ENCODE measurements at places on chromosomes 7 and 10.

DNA sequence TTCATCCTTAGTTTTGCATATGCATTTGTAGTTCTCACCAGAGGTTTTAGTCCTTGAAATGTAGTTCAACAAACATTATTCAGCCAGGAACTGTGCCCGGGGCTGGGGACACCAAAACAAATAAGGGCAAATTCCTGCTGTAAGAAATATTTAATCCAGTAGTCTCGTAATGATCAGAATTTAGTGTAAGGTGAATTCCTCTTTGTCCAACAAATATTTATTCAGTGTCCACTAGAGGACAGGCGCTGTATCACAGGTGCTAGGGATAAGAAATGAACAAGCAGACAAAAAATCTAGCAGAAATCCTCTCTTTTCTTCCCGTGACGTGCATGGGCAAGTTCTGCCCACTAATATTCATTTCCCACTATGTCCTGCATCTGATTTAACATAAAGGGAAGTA lies 17.6 kb downstream of the LGI1 start:
- no peak for DNase-seq

DNA sequence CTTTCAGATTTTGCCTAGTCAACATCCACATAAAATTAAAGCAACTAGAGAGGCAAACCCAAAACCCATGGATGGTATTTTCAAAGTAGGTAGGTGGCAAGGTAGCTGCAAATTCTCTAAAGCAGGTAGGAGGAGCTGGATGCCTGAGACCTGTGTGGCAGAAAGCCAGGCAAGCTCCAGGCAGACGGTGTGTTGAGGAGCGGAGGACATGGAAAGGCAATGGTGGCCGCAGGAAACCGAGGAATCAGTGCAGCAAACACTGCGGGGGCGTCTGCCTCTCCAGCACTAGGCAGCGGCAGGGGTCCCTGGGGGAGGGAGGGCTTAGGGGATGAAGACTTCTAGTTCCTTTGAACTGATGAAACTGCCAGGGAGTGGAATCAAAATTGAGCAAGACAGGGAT lies 101.3 kb downstream of the GALNT11 start:
- DNase-seq, result no peak

DNA sequence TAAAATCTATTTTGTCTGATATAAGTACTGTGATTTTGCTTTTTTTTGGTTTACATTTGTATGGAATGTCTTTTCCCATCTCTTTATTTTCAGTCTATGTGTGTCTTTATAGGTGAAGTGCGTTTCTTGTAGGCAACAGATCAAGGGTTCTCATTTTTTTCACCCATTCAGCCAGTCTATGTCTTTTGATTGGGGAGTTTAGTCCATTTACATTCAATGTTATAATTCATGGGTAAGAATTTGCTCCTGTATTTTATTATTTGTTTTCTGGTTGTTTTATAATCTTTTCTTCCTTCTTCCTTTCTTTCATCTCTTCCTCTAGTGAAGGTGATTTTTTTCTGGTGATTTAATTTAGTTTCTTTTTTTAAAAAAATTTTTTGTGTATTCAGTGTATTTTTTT lies 104.8 kb upstream of the TMEM229A start:
- no peak for DNase-seq

DNA sequence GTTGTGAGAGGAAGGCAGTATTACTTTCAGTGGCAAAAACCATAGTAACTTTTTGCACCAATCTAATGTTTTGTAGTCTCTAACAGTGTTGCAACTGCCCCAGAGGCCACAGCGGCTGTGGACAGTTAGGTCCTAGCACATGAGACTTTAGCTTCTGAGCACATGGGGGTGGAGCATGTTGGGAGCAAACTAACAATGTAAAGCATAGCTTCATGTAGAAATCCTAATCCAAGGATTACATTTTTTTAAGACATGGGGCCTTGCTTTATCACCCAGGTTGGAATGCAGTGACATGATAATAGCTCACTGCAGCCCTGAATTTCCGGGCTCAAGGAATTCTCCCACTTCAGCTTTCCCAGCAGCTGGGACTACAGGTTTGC lies 49.0 kb downstream of the LAMB1 start:
- DNase-seq, result no peak

GRCh38 chr7:155377838-155378579 lies 79.9 kb upstream of the EN2 start:
- no peak for DNase-seq

DNA sequence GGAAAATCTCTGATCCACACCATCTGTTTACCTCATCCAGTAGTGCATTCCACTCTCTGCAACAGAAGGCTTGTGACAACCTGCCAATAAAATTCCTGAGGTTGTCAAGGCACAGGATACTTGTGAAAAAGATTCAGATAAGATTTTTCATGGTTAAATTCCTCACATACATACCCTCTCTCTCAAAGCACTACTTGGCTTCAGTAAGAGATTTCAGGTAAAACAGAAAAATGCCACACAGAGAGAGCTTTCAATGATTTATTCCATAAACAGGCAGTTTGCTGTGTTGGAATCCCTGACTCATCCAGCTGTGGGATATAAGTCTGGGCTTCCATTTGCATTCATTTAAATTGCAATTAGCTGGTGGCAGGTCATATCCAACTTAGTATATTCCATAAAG lies 99.7 kb upstream of the CAV2 start:
- DNase-seq, result no peak
